ENCODE measurements at places on chromosomes 1 and 21. TPM values are rescaled to one million over a fixed set of nuclear protein-coding genes. Genes with fewer than 3 reads are reported as not detected.

Gene KLHL12
- total RNA-seq: 23.0 TPM

GRCh38 chr1:94069919-94070285 lies 51.0 kb downstream of the ABCA4 start:
- H3K27me3 ChIP-seq: no peaks in the 10 kb centered on the region
- H3K27ac ChIP-seq: no peak overlapping the region
- H3K4me1 ChIP-seq: peaks cover 9% of the 10 kb centered on the region
- no peak for DNase-seq

DNA sequence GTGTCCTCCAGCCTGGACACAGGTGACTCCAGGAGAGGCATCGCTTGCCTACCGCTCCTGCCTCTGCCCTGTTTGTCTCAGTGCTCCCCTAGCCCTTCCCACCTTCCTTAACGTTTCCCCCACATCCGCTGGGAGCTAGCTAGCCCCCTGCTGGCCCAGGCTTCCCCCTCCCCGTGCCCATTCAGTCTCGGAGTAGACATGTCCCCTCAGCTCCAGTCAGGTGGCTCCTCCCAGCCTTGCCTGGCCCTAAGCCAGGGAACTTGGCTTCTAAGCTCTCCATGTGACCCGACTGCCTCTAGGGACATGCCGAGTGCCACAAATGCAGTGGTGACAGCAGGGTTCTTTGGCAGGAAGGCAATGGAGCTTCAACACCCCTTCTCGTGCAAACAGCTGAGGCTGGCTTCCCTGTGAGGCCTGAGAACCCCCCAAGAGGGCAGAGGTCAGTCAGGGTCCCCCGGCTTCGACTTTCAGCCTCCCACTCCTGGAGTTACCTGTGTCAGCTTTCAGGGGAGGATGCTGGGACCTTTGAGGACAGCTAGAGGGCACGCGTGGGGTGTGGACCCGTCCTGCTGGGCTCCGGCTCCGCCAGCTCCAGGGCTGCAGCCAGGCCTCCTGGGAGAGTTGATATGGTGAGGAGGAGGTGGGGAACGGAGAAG lies 16.2 kb downstream of the DRAXIN start:
- peaks cover 11% of the 10 kb centered on the region for H3K27me3 ChIP-seq
- peaks cover 7% of the 10 kb centered on the region for H3K4me1 ChIP-seq
- no peak overlapping the region for H3K4me3 ChIP-seq
- DNase-seq: no peak

DNA sequence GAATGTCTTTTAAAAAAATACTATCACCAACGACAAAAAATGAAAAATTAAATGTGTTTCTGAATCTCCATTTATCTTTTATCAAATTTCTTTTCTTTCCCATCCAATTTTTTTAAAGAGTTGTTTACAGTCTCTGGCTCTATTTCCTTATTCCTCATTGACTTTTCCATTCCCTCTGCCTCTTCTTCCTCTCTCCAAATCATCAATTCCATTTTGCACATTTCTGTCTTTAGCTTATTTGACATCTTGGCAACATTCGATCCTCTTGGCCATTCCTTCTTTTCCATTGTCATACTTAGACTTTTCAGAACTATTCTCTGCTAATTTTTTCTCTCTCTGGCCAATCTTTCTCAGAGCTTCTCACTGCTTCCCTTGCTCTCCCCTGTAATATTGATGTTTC lies 497.6 kb downstream of the PLPP3 start:
- H3K27ac ChIP-seq: no peak overlapping the region
- H3K36me3 ChIP-seq: no peaks in the 10 kb centered on the region
- H3K27me3 ChIP-seq: no peaks in the 10 kb centered on the region

GRCh38 chr21:37757606-37758376 lies 158.5 kb downstream of the KCNJ6 start:
- no peaks in the 10 kb centered on the region for H3K4me1 ChIP-seq
- no peak overlapping the region for H3K27ac ChIP-seq
- H3K4me3 ChIP-seq: no peak overlapping the region
- H3K27me3 ChIP-seq: peaks cover 27% of the 10 kb centered on the region

- no peak for DNase-seq
- no peak overlapping the region for H3K27ac ChIP-seq
- no peaks in the 10 kb centered on the region for H3K4me1 ChIP-seq
- H3K27me3 ChIP-seq: peaks cover 12% of the 10 kb centered on the region
- H3K36me3 ChIP-seq: no peaks in the 10 kb centered on the region
- no peak overlapping the region for H3K4me3 ChIP-seq
Observed at GRCh38 chr1:171769754-171770153, 11.7 kb upstream of the METTL13 start.

DNA sequence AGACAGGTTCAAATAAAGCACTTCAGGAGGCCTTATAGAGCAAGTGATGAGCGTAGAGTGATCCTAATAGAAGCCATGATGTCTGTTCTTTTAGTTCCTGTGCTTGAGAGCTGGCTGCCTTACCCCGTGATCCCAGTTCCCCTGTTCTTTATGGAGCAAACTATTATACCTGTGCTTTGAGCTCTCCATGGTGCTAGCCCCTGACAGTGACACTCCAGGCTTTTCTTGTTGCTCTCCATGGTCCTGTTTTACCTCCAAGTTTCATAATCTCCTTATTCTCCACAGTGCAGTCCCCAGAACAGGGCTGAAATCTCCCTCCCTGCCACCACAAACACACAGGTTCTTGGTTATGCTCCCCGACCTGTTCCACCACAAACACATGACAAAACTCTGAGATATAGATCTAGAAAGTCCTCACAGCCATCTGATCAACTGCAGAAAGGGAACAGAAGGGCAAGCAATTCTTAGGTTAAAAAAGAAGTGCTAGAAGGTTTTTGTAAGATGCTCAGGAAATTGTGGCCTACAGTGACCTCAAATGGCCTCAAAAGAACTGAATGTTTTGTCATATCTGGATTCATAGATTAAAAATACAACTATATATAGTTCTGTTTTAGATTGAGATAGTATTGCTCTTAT lies 6.0 kb downstream of the CADM3 start:
- H3K36me3 ChIP-seq: no peaks in the 10 kb centered on the region
- DNase-seq: no peak
- peaks cover 30% of the 10 kb centered on the region for H3K27me3 ChIP-seq
- H3K4me1 ChIP-seq: no peaks in the 10 kb centered on the region

DNA sequence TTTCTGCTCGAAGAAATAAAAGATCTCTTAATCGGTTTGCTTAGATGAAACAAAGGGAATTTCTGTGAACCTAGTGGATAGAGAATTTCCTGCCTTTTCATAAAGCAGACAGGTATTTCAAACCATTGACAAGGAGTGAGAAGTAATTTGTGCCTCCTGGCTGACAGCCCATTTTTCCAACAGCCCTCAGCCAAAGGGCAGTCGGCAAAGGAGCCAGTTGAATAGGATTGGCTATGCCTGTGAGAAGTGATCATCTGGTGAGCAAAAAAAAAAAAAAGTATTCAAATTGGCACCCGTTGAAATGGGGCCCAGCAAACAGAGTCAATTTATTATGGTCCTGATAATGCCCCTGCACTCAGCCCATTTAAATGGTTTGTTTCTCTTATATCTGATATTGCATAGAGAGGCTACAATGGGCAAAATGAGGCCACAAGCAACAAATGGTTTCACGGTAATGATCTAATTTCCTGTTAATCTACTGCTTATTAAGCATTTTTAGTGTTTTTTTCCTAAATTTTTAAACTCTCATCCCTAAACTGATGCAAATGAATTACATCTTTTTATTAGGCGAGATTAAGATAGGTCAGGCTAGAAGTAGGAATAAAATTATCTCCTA lies 477.5 kb downstream of the NUF2 start:
- no peak for DNase-seq
- no peak overlapping the region for H3K27ac ChIP-seq
- no peaks in the 10 kb centered on the region for H3K27me3 ChIP-seq
- H3K36me3 ChIP-seq: no peaks in the 10 kb centered on the region
- no peak overlapping the region for H3K4me3 ChIP-seq

DNA sequence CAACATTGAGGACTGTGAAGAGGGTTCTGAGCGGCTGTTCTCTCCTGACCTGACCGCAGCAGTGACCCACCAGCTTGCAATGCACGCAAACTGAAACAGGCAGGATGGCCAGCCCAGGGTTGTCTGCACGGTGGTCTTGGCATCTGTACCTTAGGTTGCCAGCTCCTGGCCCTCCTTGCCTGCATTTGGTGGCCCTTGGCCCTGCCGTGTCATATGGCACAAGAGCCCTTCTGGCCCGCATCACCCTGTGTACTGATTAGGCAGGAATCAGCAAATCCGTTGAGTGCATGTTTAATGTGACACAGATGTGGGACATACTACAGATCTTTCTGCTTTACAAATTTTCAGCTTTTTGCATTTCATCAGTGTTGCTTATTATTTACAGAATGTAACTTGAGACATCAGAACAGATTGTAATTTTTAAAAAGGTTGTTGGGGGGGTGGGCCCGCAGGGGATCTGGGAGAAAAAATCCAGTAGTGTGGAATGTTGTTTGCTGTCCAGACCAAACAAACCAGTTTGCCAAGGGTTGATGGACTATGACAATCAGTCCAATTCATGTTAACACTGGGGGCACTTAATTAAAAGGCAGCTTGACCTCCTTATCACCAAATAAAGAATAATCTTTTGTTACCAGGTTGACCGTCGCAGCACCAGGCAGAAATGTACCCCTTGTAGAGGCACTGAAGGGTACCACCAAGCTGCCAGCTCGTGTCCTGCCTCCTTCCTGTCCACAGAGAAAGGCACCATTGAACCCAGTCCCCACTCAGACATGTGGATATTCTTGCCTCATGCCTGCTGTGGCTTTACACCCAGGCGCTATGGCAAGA lies 132.6 kb downstream of the DHRS3 start:
- no peak overlapping the region for H3K27ac ChIP-seq
- H3K4me3 ChIP-seq: no peak overlapping the region
- no peak for DNase-seq
- no peaks in the 10 kb centered on the region for H3K27me3 ChIP-seq
- H3K36me3 ChIP-seq: peaks cover 26% of the 10 kb centered on the region
- H3K4me1 ChIP-seq: peaks cover 25% of the 10 kb centered on the region

DNA sequence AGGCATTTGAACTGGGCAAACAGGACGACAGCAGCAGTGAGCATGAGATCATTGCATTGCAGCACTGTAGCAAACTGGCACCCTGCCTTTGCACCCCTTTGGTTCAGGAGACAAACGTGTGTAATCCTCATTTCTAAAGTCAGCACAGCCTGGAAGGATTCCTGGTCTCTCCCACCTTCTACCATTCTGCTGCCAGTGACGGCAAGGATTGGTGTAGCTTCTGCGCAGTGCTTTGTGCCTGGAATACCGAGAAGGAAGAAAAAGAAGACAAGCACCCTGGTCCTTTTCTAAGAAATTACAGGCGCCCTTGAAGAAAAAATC lies 805.3 kb downstream of the USP25 start:
- H3K4me1 ChIP-seq: no peaks in the 10 kb centered on the region
- H3K27ac ChIP-seq: no peak overlapping the region
- H3K27me3 ChIP-seq: no peaks in the 10 kb centered on the region
- no peak for DNase-seq

DNA sequence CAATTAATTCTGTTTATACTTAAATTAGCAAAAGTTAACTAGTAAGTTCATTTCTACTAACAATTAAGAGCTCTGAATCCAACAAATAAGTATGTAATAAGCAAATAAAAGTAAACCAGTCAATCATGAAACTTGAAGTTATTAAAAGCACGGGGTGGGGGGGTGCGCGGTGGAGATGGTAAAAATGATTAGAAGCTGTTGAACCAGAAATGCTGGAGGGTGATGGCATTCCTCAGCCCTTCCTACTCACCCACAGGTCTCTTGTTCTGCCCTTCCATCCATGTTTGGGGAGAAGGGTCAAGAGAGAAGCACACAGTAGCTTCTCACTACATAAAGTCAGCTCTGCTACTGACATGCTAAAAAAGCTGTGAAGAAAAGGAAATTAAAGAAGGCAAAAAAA lies 63.5 kb downstream of the AKT3 start:
- H3K4me1 ChIP-seq: peaks cover 13% of the 10 kb centered on the region
- no peak for DNase-seq
- no peak overlapping the region for H3K27ac ChIP-seq
- no peaks in the 10 kb centered on the region for H3K27me3 ChIP-seq

Measured in naive thymus-derived CD8-positive, alpha-beta T cell (primary cell).